ENCODE measurements at places on chromosomes 11 and 22. TPM values are rescaled to one million over a fixed set of nuclear protein-coding genes. Genes with fewer than 3 reads are reported as not detected.

Gene SERHL2
- total RNA-seq: 4.7 TPM

Gene NAV2
- total RNA-seq: 23.6 TPM

DNA sequence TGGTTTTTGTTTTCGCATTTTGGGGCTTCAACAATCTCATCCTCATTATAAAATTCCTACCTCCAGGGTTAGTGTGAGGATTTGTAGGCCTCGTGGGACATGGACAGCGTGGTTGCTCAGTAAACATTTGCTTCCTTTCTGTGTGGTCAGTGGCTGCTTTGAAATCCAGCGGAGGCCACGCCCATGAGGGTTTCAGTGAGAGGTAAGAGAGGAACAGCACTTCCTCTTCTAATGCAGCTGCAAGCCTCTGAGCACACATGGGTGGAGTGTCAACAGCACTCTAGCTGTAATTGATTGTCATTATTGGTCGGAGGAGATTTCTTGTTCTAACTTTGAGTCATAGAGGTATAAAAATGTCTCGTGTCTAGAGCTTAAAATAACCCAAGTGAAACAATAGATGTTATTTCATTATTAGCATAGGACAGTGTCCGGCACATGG is 6.0 kb upstream of the ARHGAP42 start:
- peak; percentile 44 for DNase-seq

- no peak for DNase-seq
Measured at GRCh38 chr11:113881856-113882255, 6.5 kb upstream of the USP28 start.

- DNase-seq: no peak
Measured at GRCh38 chr22:42754658-42755057, 34.0 kb upstream of the A4GALT start.
